Frontal cortex (tissue), 4 donors: ENCODE measurements at places on chromosomes 1 and 21. TPM values are rescaled to one million over a fixed set of nuclear protein-coding genes. Genes with fewer than 3 reads are reported as not detected.

ACTL8 gene
- total RNA-seq: under 0.01 TPM

SPRR1A gene
- not detected for total RNA-seq

- DNase-seq: no peak
Observed at GRCh38 chr1:210272666-210273065, 40.1 kb downstream of the SERTAD4 start.

DNA sequence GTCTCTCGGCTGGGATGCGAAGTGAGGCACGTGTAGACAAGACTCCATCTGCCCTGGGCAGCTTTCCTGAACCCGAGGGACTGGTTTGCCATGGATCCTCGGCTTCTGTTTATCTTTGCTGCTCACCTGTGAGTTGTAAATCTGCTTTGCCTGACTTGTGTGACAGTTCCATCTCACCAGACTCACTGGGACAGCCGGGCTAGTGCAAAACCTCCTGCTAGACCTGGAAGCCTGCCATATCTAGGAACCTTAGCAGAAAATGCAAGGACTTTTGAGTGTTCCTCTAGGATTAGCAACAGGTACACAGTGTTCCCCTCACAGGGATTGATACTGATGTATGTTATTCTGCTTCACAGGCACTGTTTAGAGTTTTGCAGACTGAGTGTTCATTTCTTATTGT is 218.6 kb downstream of the URB2 start:
- DNase-seq: no peak
